ENCODE measurements at places on chromosomes 12 and 14. TPM values are rescaled to one million over a fixed set of nuclear protein-coding genes. Genes with fewer than 3 reads are reported as not detected.

Gene PAPLN
- total RNA-seq, result 4.7 TPM

- peak; percentile 7 for DNase-seq
Measured at GRCh38 chr14:103280278-103280928, 53.6 kb upstream of the EIF5 start.

Gene IGF1
- total RNA-seq, result 28.4 TPM

Gene TGM1
- total RNA-seq, result 0.28 TPM

- DNase-seq, result no peak
Measured at GRCh38 chr12:122457627-122458026, 35.2 kb upstream of the CLIP1 start.

- DNase-seq, result no peak
Measured at GRCh38 chr12:56080556-56081138, 682 bp downstream of the ERBB3 start.

GRCh38 chr14:23562822-23563472, 4.6 kb downstream of the AP1G2 start:
- peak; percentile 70 for DNase-seq

- no peak for DNase-seq
Measured at GRCh38 chr12:95546491-95546813, 4.8 kb downstream of the USP44 start.

Gene GPRC5D
- total RNA-seq, result not detected

DNA sequence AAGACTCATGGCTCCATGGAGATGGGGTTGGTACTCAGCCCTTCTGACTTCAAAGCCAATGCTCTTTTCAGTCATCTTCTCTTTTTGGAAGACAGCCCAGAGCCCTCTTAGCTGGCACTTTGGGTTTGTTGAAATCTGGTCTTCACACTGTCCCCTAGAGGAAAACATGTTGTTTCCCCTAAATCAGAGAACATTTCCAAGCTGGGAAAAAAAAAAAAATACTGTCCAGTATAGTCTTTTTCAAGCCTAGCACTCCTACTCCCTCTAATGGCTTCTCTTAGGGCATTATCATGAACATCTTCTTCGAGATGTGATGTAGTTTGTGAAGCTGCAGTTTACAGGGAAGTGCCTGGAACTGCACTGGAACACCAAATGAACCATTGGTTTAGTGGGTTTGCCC, 3.0 kb upstream of the ZC3H14 start:
- no peak for DNase-seq

- peak; percentile 82 for DNase-seq
Measured at GRCh38 chr14:103118018-103118662, 5.1 kb upstream of the TNFAIP2 start.

DNA sequence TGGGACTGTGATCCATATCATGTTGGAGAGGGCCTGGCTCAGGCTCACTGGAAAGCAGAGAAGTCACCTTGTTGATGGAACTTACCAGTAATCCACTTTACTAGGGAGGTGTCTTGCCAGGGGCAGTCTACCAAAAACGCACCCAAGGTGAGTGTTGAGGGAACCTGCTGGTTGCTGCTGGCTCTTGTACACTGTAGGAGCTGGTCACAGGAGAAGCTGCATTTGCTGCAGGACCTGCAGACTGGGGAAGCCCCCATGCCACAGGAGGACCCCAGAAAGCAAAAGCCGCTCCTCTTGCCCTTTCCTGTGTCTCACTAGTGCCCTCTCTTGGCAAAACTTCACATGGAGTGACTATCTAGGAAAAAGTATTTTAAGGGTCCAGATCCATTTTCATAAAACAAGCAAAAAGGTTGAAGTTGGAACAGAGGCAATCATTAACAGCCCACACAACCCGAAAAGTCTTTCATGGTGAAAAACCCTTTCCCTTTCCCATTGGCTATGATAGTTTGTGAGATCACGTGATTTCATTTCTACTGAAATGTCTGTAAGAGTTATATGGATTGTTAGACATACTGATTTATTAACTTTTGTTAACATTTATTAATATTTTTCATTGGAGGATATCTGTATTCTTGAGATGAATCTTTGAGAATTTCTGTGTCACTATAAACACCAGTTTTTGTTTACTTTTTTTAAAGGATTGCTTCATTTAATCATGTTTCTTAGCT, 59.2 kb downstream of the RASSF8 start:
- DNase-seq, result no peak

- DNase-seq, result no peak
Measured at GRCh38 chr14:102230481-102231210, 74.3 kb downstream of the MOK start.

GRCh38 chr14:93898731-93899130, 28.4 kb upstream of the FAM181A start:
- DNase-seq, result no peak

Gene RSRC2
- total RNA-seq, result 77.6 TPM

DNA sequence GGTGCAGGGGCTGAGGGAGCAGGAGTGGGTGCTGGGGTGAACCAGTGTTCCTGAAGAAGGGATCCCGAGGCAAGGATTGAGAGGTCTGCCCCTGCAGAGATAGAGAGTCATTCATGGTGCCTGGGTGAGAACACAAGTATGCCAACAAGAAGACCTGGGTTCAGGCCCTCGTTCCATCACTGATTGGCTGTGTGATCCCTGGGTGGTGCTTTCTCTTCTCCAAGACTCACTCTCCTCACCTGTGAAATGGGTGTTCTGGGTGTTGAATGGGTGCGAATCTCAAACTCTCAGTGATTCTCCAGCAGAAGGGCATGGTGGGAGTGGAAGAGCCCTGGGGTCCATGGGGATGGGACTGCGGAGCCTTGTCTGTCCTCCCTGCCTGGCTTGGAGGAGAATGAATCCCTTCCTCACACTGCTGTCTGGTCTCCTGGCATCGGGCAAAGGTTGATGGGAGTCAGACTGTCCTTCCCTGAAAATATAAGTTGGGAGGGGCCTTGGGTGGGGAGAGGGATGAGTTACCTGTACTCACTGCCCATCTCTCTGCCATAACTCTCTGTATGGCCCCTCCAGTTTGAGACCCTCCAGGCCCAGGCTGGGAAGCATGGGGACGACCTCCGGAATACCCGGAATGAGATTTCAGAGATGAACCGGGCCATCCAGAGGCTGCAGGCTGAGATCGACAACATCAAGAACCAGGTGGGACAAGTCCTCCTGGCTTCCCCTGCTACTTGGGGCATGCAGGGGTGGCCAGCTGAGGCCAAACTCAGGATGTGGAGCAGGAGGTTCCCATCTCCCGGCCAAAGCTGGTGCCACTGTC, 9.6 kb downstream of the KRT7 start:
- no peak for DNase-seq

Gene ORAI1
- total RNA-seq, result 4.7 TPM

GRCh38 chr14:105021656-105022275, 883 bp upstream of the CDCA4 start:
- DNase-seq, result peak; percentile 36

DNA sequence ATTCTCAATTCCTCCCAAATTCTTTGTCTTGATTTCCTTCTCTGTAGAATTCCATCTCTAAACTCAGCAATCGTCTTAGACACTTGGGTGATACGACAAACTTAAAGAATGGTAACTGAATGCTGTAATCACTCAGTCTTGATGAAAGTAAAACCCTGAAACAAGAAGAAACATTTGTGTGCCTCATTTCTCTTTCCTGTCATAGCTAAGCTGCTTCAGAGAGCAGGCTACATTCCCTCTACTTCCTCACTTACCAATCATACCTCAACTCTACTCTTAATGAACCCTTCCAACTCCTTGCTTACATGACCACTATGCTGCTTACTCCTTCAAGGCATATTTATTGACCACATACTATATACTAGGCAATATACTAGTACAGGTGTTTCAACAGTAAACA, 8.3 kb downstream of the MAP4K5 start:
- no peak for DNase-seq

Gene GLI1
- 0.43 TPM for total RNA-seq

DNA sequence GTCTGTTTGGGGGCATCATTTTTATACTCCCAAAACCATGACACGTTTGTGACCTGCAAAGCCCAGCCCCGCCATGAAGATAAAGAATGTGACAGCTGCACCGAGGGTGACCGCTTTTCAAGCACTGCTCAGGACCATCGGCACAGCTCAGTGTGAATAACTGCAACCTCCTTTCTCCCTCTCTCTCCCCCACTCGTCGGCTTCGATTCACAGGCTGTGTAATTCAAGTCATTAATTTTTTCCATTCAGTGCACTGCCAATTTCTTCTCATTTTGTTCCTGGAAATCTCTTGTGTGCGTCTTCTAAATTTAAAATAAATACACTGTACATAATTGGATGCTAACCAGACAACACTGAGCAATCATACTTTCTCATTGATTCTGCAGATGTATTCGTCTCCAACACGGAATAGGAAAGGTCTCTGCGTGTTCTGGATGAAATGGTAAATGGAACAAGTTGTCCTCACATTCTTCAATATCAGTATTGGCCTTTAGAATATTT, 260.8 kb downstream of the TTC8 start:
- DNase-seq, result no peak

DNA sequence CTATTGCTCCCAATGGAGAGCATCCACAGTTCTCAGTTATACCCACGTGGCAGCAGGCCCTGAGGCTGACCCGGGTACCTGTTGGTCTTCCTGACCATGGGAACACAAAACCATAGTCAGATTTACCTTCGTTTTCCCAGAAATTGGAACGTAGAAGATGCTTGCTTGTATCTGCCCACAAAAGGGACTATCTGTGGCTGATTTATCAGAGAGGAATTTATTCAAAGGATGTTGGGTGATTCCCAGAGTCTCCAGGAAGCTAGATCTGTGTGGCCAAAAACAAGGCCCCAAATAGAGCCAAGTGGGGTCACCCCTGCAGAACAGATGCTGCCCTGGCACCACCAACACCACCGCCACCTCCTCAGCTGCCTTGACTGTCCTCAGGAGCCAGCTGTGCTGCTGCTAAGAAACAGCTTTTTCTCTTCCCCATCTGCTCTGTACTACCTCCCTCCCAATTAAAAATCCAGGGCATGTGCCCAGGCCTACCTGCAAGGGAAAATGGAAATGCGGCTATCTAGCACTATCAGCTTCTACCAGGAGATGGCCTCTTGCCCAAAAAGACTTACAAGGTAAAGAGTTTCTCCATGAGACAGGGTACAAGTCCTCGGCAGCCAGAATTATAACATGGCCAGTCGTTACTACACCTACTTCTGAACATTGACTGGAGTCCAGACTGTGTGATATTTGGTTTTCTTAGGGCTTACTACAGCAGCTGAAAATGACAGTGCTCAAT, 128.6 kb upstream of the PLEKHG7 start:
- peak; percentile 15 for DNase-seq

DNA sequence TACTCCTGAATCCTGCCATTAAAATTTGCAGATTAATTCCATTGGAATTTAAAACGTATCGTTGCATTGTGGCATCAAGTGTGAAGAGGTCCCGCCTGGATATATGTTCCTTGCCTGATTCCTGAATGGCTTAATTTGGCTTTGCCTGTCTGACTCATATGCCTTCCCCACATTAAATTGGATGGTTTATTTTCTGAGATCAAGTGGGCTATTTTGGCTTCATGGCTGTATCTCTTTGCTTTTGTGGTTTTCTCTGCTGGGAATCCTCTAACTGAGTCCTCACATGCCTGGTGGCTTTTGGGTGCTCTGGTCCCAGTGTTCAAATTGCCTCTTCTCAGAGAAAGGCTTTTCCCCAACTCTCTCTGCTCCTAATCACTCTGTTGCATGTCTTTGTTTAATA, 127.9 kb upstream of the DYRK2 start:
- DNase-seq, result no peak

DNA sequence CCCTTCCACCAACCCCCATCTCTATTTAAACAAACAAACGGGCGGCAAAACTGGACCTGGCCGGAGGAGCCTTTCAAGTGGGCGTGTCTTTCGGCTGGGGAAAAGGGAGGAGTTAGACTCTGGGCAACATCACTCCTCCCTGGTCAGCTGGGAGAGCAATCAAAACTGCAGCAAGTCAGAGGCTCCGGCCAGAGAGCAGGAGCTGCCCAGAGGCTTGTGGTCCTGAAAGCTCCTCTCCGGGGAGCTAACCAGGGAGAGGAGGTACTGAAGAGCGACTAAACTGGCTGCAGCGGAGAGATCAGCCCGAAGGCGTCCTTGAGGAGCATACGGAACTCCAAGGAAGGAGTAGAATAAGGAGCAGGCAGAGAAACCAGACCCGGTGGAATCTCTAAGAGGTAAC, at the start of gene NEUROD4:
Gene NEUROD4, plus strand, starts transcription at position 191 of the 400 bp plus-strand sequence. CDS start 6,466 bp downstream, outside the sequence.
- peak; percentile 52 for DNase-seq
